Activated T-cell treated with anti-CD3 and anti-CD28 coated beads for 48 hours (primary cell): ENCODE measurements at places on chromosomes 13 and 19.

- DNase-seq = no peak
These were observed 53.6 kb downstream of the SMARCA4 start for GRCh38 chr19:11014403-11014911.

GRCh38 chr13:109941951-109942350 is 155.6 kb upstream of the IRS2 start:
- no peak for DNase-seq

DNA sequence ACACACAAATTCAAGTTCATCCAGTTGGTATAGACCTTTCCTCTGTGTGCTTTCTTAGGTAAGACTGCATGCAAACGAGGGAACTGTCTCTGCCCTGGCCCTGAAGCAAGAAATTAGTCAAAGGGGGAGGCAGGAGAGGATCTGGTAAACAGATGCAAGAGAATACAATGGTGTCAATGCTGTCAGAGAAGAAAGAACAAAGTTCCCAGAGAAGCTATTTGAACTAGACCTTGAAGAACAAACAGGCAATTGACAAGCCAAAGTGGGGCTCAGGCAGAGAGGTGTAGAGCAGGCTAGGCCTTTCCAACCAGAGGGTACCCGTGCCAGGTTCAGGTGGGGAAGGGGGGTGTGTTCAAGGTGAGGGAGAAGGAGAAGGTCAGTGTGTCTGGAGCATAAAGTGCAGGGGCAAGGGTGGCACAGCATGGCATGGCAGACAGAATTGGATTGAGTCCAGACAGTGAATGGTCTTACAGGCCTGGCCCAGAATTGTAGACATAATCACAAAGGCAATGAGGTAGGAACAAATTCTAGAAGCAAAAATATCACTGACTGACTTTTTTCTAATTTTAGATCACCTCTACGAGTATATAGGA is 95.0 kb upstream of the STARD13 start:
- no peak for DNase-seq

DNA sequence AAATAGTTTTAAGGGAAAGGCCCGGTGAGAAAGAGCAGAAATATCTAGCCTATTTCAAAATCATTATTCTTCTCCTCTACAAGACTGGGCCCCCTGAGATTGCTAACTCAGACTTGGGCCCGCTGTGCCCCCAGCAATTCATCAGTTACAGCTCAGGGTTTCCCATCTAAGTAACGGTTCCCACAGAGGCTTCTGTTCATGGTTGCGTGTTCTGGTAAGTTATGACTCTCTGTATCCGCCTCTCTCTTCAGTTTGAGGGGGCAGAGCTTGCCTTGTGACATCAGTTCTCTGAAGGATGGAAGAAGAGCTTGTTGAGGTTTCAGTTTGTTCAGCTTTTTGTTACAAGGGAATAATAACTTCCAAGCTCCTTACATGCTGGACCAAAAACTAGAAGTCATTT is 11.6 kb downstream of the ZNF57 start:
- peak; percentile 24 for DNase-seq

- DNase-seq = no peak
These were observed 1176.5 kb downstream of the UQCRFS1 start for GRCh38 chr19:28036486-28036885.

DNA sequence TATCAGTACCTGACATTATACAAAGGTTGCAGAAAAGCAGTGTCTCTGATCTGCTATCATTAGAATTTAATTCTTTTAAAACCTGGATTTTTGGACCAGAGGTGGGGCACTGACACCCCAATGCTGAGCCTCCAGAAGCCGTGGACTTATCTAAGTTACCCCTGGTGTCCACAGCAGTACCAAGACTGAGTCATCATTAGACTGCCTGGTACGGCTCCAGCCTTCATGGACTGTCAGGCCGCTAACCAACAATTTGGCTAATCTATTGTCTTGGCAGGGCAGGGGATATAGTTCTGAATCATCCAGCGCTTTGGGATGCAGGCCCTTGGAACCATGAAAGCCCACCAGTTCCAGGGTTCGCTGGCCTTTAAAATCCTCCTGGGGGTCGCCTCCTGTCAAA is 78.3 kb downstream of the TSHZ3 start:
- DNase-seq = no peak

GRCh38 chr19:45667620-45668341 is at the start of gene GIPR:
GIPR (plus strand) TSS chr19:45668221; CDS start chr19:45669521, 1,300 bp downstream.
- DNase-seq = peak; percentile 69
